ENCODE measurements at places on chromosomes 2 and 18.
A peak's percentile ranks its signal among the peaks of the same experiment; 100 is the strongest.

DNA sequence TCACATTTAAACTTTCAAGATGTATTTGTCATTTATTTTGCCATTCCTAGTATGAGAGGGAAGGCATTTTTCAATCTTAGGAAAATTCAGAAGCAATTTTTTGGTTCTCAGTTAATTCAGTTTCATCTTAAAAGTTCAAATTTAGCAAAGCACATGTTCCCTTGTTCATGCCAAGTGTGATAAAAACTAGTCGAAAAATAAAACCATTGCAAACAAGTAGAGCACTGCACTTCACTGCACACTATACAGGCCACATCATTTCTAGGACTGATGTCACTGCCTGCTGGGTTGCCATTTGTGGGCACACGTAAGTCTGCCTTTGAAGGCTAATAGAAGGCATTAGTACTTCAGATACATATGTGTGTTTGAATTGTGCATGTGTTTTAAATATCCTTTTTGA lies 14.3 kb downstream of the TBR1 start:
- no peak for DNase-seq

GRCh38 chr18:76505614-76506013 lies 10.6 kb upstream of the ZNF516 start:
- no peak for DNase-seq

- DNase-seq: no peak
These were observed 93.0 kb upstream of the CHST9 start for GRCh38 chr18:27278131-27278530.

GRCh38 chr2:176683618-176684111 lies 414.4 kb downstream of the MTX2 start:
- DNase-seq: no peak

DNA sequence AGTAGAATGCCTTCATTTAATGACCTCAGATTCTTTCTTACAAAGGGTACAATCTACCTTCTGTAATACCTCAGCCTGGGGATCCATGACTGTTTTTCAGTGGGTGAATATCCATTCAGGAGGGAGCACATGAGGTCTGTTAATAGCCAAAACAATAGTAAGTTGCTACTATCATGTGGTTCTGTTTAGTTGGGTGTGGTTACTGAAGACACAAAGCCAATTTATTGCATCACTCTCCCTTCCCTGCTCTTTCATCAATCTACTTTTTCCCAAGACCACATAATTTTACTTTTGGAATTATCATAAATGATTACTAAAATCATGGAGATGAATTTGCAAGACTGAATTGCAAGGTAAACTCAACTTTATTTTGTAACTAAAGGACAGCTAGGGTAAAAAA lies 254.2 kb downstream of the GALNT13 start:
- no peak for DNase-seq

DNA sequence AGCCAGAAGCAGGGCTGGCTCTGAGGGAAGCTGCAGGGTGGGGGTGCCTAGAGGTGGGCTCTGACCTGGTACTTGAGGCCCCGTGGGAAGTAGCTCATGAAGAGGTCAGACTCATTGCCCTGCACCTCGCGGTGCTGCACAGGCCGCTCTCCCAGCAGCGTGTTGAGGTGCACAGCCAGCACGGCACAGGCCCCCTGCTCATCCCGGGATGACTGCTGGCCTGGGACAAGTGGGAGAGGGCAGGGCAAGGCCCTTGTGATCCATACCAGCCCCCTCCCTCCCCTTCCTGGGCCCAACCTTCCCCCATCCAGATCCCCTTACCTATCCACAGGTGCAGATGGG lies 8.7 kb downstream of the CAPG start:
- no peak for DNase-seq

GRCh38 chr18:28960146-28960545 lies 783.2 kb upstream of the CDH2 start:
- peak; percentile 36 for DNase-seq

GRCh38 chr2:17621781-17622180 lies 81.3 kb downstream of the VSNL1 start:
- DNase-seq: no peak

- DNase-seq: no peak
These were observed 556.9 kb upstream of the SETBP1 start for GRCh38 chr18:44123743-44124142.

DNA sequence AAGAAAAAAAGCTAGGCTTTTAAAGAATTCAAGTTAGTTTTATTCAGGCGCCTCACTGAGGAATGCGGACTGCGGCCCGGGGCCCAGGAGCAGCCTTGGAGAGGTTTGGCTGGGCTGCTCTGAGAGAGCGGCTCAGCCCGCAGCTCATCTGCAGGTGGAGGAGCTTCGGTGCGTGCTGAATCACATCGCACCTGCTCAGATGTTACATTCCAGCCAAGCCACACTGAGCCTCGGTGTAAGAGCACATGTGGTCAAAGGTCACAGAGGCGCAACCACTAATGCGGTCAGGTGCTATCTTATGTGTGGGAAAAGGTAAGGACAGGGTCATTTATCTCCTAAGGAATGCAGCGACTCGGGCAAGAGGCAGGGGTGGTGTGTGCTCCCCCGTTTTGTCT lies 17.1 kb upstream of the CNDP1 start:
- no peak for DNase-seq

- DNase-seq: no peak
These were observed 34.1 kb upstream of the MC4R start for GRCh38 chr18:60406721-60407120.

DNA sequence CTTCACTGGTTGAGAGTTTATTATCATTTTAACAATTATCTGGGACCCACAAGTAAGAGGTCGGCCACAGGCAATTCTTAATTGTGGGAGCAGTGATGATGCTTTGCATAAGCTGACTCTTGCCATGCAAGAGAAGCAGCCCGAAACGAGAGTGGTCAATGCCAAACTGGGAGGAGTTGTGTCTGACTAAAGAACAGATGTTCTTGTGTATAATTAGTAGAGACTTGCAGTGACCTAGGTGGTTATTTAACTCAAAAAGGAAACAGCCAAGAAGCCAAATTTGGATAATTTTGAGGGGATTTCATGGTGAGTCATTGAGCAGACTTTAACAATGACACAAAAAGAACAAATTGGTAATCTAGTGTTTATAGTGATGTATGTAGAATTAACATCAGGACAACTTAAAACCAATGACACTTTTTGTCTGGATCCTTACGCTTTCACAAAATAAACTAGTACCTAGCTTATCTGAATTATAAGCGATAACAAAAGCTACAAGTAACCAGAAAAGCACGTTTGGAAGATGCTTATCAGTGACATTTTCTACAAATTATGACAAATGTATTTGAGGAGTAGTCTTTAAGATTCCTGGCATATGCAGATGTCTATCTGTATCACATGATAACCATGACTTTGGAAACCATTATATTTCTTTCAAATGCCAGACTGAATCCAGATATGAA lies 184.7 kb upstream of the DLGAP1 start:
- DNase-seq: no peak

- no peak for DNase-seq
These were observed 34.3 kb downstream of the ZAP70 start for GRCh38 chr2:97747716-97748115.

GRCh38 chr18:49849331-49850217 lies 36.2 kb upstream of the ACAA2 start:
- peak; percentile 87 for DNase-seq

- no peak for DNase-seq
These were observed 1.7 kb upstream of the ABHD1 start for GRCh38 chr2:27121906-27122305.

DNA sequence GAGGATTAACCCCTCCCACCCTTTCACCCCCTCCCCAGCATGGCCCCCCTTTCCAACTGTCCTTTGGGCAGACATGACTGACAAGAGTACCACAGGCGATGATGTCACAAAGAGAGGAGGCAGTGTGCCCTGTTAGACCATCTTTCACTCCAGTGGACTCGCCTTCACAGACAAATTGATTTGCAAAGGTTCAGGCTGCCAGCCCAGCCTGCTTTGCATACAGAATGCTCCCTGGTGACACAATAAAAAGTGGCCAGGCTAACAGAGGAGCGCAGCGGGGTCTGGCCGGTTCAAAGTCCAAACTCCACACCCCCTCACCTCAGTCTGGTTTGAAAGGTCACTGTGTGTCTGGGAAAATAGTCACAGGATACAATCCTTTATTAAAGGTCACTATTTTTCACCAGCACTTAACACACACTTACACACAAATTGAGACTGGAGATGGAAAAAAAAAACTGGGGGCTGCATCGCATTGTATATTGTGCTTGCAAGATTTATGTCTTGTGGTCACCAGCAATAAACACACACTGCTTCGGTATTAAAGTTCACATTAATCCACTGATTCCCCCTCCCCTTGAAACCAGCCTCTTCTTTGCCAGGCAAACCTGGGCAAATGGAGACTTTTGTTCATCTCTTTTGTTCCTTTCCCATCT lies 236.9 kb downstream of the BCL11A start:
- no peak for DNase-seq

- no peak for DNase-seq
These were observed 39.3 kb upstream of the NRXN1 start for GRCh38 chr2:51071191-51071590.

- no peak for DNase-seq
These were observed 1.7 kb downstream of the EGR4 start for GRCh38 chr2:73291461-73292315.

GRCh38 chr18:49621717-49622351 lies 60.0 kb downstream of the LIPG start:
- DNase-seq: no peak

DNA sequence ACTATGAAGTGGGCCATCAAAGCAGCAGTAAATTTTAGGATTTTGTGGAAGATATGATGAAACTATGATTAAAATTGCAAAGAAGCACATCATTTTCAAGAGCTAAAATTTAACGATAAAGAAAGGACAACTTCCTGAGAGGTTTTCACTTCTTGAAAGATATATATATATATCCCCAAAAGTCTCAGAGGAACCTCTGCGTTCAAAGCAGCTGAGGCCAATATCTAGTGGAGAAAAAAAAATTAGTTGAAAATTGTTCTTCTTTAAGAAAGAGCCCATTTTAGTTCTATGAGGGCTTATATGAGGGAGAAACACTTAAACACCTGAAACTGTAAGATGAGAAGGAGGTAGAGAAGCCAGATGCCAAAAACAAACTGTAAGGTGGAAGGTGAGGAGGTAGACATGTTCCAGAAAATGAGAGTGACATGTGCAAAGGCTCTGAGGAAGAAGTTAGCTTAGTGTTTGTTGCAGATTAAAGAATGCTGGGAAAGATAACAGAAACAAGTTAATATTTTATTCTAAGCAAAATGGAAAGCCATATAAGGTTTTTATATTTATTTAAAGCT lies 72.9 kb upstream of the VRK2 start:
- no peak for DNase-seq

DNA sequence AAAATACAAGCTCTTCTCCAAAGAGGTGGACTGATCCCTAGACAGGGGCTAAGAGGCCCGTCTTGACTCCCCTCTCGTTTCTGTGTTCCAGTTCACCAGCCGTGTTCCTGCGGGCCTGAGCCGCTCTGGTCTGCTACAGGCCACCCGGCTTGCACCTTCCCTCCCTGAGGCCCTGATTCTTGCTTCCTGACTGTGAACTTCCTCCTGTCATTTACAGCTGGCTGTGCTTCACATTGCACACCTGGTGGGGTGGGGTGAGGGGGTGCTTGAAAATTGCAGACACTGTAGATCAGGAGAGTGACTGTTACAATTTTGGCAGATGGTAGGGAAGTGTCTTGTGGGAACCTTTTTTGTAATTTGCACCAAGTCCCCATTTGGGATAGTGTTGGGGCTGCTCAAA lies 64.4 kb downstream of the TSN start:
- DNase-seq: no peak

GRCh38 chr2:114550895-114551793 lies 108.7 kb downstream of the DPP10 start:
- DNase-seq: peak; percentile 2

GRCh38 chr2:80302314-80303005 lies 2.1 kb downstream of the LRRTM1 start:
- no peak for DNase-seq
